ENCODE measurements at places on chromosomes 4 and X.
A peak's percentile ranks its signal among the peaks of the same experiment; 100 is the strongest.

DNA sequence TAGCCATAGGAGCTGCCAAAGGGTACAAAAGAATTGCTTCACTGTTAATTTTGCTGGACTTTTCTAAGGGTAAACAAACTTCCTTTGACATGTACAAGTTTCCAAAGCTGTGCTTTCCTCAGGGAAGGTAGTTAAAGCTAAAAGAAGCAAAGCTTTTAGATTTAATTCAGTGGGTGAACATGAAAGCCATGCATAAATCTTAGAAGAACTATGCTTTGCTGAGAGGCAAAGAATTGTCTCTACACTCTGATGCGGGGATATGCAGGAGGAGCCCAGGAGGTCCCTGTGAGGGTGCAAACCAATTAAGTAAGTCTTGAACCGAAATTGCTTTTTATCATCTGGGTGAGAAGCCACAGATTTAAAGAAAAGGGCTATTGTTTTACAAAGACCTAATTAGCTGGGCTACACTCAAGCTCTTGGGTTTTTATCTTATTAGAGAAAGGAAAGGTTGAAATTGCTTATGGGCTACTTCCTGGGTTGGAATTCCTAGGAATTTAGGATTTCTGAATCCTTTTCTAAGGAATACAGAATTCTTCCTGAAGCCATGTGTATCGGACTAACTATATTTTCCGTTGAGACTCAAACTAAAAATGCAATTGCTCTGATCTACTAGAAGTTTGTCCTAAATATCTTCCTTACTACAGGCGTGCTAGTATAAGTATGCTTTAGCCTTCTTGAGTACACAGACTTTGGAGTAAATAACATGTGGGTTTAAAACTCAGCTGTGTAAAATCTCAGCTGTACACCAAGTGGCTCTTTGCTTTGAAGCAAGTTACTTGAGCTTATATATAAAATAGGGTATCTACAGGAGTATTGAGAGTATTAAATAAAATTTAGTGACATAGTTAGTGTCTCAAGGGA lies 188.4 kb upstream of the ANK2 start:
- DNase-seq = no peak

GRCh38 chr4:107747748-107748486 lies 27.9 kb upstream of the PAPSS1 start:
- DNase-seq = no peak

- DNase-seq = no peak
These were observed 35.8 kb upstream of the MMAA start for GRCh38 chr4:145583191-145584055.

GRCh38 chr4:47741200-47741599 lies 96.7 kb downstream of the CORIN start:
- no peak for DNase-seq

- no peak for DNase-seq
These were observed 54.8 kb upstream of the MAGEB16 start for GRCh38 chrX:35743331-35743730.

GRCh38 chrX:73979551-73980131 lies 324.3 kb upstream of the ZCCHC13 start:
- no peak for DNase-seq

- DNase-seq = no peak
These were observed 37.2 kb upstream of the SPANXC start for GRCh38 chrX:141279476-141279875.

DNA sequence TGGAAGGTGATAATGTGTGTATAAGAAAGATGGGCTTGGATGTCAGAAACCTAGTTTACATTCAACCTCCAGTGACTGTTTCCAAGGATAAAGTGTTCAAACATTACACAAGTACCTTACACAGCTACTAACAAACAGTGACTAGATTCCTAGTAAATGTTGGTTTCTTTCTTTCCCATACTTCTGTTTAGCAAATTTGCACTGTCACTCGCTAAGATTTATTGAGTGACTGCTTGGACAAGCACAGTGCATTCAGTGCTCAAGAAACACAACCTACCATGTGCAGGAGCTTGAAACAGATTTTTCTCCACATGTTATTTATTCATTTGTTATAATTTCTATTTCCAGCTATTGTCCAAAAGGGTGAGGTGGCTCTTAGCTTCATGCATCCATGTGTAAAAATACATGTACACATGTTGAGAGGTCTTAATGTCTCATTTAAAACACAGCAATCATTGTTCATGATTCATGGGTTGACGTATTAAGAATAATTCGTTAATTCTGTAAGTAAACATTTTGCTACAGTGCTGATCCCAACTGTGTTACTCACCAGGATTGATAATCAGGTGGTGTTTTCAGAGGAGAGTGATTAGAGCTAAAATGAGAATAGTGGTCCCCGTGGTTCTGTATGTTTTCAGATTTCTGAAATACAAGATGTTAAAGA lies 153.0 kb downstream of the DCLK2 start:
- DNase-seq = no peak

DNA sequence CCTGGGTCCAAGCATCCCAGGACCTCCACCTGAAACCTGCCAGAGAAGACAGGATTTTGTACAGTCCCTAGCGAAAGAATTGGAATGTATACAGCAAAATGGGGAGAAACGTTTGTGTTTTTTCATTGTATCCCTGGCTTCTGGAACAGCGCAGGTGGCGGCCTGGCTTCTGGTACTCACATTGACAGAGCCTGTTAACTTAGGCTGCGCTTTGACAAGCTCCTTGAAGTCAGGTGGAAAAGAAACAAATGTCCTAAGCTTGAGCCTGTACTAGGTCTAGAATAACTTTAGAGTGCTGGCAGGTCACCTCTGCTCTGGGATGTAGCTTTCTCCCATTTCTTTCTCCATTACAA lies 343.7 kb upstream of the KLF3 start:
- DNase-seq = no peak

DNA sequence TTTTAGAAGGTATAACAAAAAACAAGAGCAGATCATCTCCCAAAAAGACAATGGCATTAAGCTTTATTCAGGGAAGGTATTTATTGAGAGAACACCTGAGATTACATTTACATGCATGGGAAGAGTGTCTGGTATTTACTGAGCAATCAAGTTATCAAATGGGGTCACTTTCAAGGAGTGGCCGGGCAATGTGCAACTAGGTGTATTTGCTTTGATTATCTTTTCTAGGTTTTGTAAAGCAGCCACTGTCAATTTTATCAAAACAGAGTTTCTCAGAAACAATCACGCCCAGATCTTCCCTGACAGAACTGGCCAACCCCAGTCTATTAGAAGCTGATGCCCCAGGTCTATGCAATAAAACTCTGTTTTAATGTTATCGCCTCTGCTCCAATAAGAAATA lies 169.5 kb downstream of the GLRA2 start:
- DNase-seq = no peak

DNA sequence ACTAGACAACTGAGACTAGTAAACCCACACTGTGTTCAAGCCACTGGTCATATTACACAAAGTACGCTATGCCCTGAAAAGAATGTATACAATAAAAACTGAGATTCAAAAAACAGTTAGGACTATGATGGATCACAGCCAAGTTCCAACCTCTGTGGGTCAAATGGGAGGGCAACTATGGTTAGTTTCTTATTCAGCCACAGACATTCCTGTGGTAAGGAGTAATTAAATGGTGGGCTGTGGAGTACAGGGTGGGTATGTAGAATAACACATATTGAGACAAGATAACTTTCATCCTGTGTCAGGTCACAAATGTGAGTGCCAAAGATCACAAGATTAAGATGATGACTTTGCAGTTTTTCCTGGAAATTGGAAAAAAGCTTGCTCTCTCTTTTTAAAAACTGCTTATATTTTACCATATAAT lies 167.2 kb downstream of the NPNT start:
- no peak for DNase-seq

GRCh38 chr4:102734591-102735385 lies 26.0 kb downstream of the MANBA start:
- peak; percentile 40 for DNase-seq
